Urinary bladder (tissue), 4 donors: ENCODE measurements at places on chromosomes 5 and 9. TPM values are rescaled to one million over a fixed set of nuclear protein-coding genes. Genes with fewer than 3 reads are reported as not detected.

DNA sequence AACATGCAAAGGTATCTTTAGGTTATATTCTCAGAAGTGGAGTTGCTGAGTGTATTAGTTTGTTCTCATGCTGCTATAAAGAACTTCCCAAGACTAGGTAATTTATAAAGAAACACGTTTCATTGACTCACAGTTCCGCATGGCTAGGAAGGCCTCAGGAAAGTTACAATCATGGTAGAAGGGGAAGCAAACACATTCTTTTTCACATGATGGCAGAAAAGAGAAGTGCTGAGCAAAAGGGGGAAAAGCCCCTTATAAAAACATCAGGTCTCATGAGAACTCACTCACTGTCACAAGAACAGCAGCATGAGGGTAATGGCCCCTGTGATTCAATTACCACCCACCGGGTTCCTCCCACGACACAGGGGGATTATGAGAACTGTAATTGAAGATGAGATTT, 163.6 kb upstream of the PRLR start:
- DNase-seq, result no peak

Gene FANCG
- total RNA-seq, result 14.9 TPM

DNA sequence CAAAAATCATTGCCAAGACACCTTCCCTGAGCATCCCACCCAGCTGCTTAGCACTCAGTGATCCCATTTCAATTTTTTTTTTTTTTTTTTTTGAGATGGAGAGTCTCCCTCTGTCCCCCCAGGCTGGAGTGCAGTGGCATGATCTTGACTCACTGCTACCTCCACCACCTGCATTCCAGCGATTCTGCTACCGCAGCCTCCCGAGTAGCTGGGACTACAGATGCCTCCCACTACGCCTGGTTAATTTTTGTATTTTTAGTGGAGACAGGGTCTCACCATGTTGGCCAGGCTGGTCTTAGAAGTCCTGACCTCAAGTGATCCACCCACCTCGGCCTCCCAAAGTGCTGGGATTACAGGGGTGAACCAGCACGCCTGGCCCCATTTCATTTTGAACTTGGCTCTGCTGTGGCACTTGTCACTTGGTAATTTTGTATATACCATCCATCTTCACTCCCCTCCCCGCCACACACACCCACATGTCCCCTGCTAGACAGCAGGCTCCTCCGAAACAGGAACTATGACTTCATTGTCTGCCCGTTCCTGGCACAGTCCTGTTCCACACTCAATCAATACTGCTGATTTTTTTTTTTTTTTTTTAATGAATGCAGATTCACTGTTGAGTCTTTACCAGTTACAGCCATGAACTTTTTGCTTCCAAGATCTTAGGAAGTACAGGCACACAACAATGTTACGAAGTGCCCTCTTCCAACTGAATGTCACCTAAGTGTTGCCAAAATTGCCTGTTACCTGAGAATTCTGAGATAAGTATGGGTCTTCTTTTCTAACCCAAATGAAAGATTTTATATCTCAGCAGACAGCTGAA, 17.3 kb upstream of the ZBTB34 start:
- no peak for DNase-seq

Gene WNT8A
- not detected for total RNA-seq

DNA sequence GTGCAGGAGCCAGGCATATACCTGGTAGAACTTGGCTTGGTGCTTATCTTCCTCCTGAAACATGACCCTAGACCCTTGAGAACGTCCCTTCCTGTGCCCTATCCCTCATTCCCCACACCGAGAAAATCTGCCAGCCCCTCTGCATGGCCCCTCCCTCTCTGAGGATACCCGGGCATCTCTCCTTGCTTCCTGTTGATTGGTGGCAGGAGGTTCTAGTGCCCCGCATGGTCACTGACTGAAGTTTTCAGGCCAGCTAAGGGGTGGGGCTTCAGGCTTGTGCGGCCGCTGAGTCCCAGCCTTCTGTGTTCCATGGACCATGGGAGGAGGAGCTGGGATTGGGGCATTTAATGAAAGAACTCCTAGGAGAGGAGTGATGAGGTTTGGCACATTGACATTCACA, 22.8 kb downstream of the IGIP start:
- no peak for DNase-seq

Gene KIF3A
- 17.6 TPM for total RNA-seq

Gene STPG3
- not detected for total RNA-seq

DNA sequence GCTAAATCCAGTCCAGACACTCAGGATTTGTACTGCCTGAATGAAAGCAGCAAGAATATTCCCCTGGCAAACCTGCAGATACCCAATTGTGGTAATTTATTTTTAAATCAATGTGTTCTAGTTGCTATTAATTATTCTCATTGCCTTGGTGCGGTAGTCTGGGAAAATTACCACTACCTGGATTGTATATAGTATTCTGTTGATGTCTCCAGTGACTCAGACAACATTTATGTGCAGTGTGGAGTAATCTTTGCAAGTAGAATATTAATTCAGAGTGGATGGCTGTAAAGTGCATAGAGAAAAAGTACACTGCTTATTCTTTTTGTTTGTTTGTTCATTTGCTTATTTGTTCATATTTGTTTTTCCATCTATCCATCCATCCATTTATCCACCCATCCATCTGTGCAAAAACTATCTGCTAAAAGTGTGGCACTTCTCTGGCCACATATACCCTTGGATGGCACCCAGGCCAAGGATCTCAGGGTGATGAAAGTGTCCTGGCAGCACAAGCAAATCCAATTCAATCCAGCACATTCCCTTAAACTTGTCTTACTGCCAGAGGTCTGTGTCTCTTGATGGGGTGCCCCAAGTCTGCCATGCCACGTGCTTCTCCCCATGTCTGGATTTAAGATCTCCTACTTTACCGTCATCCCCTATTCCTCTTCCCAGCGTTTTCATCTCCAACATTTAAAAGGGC, 41.3 kb downstream of the NTRK2 start:
- no peak for DNase-seq

Gene SLC6A3
- not detected for total RNA-seq

Gene AJM1
- total RNA-seq, result 0.69 TPM

Gene DMRT3
- total RNA-seq, result not detected

DNA sequence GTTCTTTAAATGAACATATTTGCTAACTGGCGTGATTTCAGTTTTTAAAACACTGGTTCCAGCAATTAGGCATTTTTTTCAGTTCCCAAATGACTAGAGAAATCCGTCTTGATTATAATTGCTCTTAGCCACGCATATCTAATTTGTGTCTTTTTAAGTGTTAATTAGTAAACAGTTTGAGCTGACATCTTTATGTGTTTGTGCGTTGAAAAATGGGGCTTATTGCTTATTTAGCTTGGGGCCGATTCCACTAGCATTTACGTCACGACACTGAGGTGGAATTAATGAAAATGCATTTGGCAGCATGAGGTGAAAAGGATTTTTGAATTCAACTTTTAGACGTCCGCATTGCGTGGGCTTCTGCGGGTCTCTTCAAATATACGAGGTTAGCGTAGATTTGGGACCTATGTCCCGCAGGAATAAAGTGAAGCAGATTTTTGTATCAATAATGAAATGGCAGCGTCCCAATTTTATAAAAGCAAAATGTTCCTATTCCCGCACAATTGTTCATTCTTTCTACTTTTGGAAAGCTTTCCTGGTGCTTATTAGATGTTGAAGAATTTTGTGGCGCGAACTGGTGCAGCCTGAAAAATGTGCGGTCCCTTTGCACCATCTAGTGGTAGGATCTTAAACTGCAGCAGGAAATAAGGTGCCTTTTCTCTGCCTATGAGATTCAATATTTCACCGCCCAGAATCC, 122.7 kb upstream of the LMX1B start:
- DNase-seq, result peak; percentile 52

GRCh38 chr9:89884356-89885083, 279.7 kb downstream of the GADD45G start:
- DNase-seq, result no peak

GRCh38 chr9:8331507-8332330, 532.1 kb upstream of the DMAC1 start:
- no peak for DNase-seq

DNA sequence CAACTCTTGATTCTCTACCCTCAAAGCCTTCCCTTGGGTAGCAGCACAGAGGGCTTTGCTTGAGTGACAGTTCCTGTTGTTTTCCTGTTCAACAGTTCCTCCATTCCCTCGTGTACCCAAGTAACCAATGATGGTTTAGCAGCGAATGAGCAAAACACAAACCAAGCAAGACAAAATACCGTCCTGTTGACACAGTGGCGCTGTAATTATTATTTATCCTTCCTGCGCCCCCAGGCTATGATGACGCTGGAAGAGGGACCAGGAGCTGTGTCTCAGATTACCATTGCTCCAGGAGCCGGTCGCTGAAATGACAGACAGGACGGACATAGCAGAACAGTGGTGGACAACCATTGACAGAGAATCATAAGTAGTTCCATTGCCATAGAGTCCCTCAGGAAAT, 154.8 kb downstream of the GADD45G start:
- no peak for DNase-seq

DNA sequence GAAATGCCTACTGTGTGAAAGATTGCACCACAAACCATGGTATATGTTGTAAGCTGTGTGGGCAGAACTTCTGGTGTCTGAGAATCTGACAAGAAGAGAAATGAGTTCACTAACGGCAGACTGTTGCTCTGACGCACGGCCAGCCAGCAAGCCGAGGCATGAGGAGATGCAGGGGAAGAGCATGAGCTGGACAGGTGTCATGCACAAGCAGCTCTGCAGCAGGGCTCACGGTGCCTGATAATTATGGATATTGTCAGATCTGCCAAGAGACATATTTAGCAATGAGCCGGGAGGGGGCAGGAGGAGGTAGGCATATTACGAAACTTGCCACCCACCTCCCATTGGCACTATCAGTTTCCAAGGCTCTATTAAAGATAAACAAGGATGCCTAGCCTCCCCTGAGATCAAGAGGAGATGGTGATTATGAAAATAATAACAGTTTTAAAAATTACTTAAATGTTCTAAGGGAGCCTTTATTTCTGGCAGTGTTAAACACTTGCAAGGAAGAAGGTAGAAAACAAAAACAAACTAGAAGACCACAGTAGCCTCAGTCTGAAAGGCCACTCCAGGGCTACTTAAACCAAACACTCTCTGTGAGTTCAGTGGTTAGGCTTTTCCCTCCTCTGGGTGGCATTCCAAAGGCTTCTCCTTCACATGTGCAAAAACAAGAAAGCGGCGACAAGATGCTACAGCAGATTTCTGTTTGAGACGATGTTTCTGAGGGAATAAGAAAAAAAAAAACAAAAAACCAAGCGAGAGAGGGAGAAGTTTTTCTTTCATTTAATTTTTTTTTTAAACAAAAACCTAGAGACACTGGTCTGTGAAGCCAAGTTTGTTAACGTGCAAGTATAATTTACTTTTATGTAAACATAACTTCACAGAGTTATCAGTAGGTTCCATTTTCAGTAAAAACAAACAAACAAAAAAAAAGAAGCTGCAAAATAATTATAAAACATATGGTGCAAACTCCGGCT, 339.5 kb downstream of the BNC2 start:
- DNase-seq, result no peak

GRCh38 chr5:128498844-128499455, 39.1 kb downstream of the FBN2 start:
- DNase-seq, result peak; percentile 32

Gene CCNO
- total RNA-seq, result 1.6 TPM

DNA sequence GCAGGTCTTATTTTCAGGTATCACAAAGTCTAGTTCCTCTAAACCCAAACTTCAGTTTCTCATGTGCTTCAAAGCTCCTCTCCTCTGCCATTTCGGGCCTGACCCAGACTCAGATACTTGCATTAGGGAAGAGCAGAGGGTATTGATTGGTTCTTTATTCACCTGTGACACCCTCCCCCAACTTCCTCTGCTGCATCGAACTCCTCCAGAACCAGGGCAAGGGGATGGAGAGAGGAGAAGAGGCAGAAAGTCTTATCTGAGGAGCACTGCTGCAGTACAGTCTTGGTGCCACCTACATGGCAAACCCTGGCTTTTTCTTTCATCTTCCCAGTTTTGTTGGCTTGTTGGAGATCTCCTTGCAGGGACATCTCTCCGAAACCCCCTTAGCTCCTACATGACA, 96.0 kb upstream of the OSMR start:
- DNase-seq, result no peak

DNA sequence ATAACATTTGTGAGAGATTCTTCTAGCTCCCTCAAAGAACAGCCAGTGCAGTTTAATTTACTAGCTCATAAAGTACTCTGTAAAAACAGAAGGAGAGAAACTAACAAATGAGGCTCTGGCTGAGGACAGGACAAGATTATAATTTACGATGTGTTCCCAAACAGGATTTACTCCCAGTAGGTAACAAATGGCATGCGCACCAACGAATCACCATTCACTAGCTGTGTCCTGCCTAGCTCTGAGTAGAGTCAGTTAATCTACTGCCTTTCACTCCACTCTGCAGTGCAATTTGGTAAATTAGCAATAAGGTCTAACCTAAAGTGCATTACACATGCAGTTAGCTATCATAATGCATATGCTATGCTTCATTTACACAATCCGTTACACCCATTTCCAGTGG, 497.4 kb upstream of the CCNG1 start:
- no peak for DNase-seq

Gene TMEM245
- total RNA-seq, result 87.6 TPM

GRCh38 chr5:58330781-58331180, 129.1 kb downstream of the PLK2 start:
- no peak for DNase-seq
